ENCODE measurements at places on chromosomes 11 and 22. TPM values are rescaled to one million over a fixed set of nuclear protein-coding genes. Genes with fewer than 3 reads are reported as not detected.

DNA sequence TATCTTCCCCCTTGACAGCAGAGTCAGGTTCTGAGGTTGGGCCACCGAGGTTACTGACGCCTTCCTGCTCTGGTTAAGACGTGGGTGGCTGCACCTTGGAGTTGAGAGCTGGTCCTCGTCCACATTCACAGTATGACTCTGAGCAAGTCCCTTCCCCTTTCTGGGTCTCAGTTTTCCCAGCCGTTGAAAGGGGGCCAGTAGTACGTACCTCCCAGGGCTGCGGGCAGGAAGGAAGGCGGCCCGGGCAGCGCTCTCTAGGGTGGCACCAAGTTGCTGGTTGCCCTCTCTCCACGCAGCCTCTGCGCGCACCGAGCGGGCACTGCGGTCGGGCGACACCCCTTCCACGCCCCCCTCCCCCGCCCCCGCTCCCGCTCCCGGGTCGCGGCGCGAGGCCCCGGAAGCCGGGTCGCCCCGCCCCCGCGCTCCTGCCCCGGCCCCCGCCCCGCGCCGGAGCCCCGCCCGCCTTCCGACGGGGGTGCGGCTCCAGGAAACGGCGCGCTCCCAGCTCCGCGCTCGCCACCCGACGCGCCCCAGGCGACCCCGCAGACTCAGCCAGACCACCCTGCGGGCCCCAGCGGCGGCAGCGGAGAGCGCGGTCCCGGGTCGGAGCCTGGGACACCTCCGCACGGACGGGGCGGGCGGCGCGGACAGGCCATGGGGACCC, at the start of gene EHBP1L1:
Gene EHBP1L1 (plus strand): TSS at position 486 of the 664 bp plus-strand sequence. CDS start 250 bp downstream, outside the sequence.
- H3K4me3 ChIP-seq = peak within 1 kb of the TSS; percentile 84
- H3K36me3 ChIP-seq = no peaks in the 10 kb centered on the region
- no peak for DNase-seq
- H3K27me3 ChIP-seq = peaks cover 38% of the 10 kb centered on the region

DNA sequence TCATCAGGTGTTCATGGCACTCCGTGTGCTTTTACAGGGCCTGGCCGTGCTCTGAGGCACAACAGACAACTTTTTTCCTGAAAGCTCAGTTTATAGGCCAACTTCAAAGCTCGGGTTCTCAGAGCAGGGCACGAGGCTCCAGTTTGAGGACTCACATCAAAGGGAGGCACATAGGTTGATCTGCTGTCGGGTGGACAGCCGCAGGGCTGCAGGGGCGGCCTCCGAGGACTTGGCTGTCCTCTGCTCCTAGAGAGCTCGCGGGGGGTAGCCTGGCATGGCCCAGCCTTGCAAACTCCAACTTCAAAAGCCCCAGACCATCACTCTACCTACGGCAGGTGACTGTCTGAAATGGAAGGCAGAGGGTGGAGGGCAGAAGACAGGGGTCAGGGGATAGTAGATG, 31.6 kb downstream of the C11orf58 start:
- H3K36me3 ChIP-seq = no peaks in the 10 kb centered on the region
- no peak overlapping the region for H3K27ac ChIP-seq
- H3K4me1 ChIP-seq = peaks cover 6% of the 10 kb centered on the region
- no peak overlapping the region for H3K4me3 ChIP-seq

DNA sequence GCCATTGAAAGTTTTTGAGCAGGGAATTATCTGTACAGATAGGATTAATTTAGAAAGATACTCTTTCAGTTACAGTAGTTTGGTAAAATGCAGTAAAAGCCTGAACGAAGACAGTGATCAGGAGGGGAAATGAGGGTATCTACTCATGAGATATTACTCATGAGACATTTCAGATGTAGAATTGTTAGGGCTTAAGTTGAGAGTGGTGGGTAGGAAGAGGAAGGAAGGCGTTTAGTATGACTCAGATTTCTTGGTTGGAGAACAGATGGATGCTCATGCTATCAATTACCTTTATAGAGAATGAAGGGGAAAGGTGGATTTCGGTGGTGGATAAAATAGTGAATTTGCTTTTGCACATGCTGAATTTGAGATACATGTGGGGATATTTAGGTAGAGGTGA, 15.8 kb downstream of the CCDC81 start:
- DNase-seq = no peak
- no peak overlapping the region for H3K4me3 ChIP-seq
- no peaks in the 10 kb centered on the region for H3K27me3 ChIP-seq

GRCh38 chr11:16110886-16111285, 245.5 kb downstream of the SOX6 start:
- H3K36me3 ChIP-seq = peaks cover 2% of the 10 kb centered on the region
- peaks cover 25% of the 10 kb centered on the region for H3K4me1 ChIP-seq
- no peaks in the 10 kb centered on the region for H3K27me3 ChIP-seq
- no peak overlapping the region for H3K27ac ChIP-seq
- H3K4me3 ChIP-seq = 0 out of 2 replicates have a peak overlapping the region, but pooled peaks have one; percentile 13

SLC5A4 gene
- 0.09 TPM for total RNA-seq

C11orf65 gene
- 1.1 TPM for total RNA-seq

DNA sequence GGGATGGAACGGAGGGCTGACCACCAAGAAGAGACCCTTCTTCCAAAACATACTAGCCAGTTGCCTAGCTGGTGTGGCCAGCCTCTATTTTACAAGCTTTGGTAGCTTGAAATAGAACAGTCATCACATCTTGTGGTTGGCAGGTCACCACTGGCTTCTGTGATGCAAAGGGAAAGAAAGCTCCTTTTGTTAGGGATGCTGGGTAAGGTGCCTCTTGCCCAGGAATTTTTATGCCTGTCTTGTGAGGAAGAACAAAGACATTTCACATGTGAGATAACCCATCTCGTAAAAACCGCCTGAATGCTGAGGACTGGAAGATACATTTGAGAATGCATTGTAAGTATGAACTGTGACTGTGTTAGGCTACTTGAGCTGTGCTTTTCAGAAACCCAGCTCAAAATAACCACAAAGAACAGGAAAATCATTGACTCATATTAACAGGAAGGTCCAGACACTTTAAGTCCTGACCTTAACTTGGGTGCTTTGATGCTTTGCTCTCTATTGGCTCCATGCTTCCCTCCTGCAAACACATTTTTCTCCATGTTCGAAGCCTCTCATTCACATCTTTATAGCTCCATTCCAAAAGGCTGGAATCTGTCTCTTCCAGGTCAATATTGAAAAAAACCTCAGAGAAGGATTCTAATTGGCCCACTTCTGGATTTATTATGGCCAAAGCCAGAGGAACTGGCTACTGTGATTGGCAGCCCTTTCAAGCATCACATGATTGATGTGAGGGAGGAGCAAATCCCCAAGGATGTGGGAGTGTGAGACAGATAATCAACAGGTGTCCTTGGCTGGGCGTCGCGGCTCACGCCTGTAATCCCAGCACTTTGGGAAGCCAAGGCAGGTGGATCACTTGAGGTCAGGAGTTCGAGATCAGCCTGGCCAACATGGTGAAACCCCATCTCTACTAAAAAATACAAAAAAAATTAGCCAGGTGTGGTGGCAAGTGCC, 53.9 kb downstream of the MICAL2 start:
- H3K27ac ChIP-seq = no peak overlapping the region
- no peak overlapping the region for H3K4me3 ChIP-seq
- DNase-seq = no peak

- H3K27me3 ChIP-seq = 0 out of 2 replicates have a peak, but pooled peaks cover 2% of the 10 kb centered on the region
- peak overlapping the region; percentile 81 for H3K4me3 ChIP-seq
- peaks cover 26% of the 10 kb centered on the region for H3K4me1 ChIP-seq
- DNase-seq = no peak
- H3K27ac ChIP-seq = peak overlapping the region; percentile 21
- H3K36me3 ChIP-seq = peaks cover 3% of the 10 kb centered on the region
Measured at GRCh38 chr22:35257002-35257320, 332 bp upstream of the HMGXB4 start.

DNA sequence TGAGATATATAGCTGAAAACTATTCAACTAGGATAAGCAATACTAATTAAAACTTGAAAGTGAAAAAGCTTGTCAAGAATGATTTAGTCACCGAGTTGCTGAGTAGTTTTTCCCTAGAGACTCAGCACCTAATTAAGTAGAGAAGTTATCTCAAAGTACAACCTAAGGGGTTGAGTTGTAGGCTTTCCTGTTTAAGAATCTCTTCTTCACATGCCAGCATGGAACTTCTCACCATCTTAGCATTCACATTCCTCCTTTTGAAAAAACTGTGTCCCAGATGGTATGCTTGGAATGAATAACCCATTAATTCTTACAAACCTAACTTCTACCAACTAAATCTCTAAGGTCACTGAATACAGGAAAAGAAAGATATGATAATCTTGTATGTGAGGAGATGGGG, 303.3 kb upstream of the ZC3H12C start:
- H3K27ac ChIP-seq = no peak overlapping the region
- H3K4me1 ChIP-seq = no peaks in the 10 kb centered on the region
- no peaks in the 10 kb centered on the region for H3K36me3 ChIP-seq
- no peak overlapping the region for H3K4me3 ChIP-seq

DNA sequence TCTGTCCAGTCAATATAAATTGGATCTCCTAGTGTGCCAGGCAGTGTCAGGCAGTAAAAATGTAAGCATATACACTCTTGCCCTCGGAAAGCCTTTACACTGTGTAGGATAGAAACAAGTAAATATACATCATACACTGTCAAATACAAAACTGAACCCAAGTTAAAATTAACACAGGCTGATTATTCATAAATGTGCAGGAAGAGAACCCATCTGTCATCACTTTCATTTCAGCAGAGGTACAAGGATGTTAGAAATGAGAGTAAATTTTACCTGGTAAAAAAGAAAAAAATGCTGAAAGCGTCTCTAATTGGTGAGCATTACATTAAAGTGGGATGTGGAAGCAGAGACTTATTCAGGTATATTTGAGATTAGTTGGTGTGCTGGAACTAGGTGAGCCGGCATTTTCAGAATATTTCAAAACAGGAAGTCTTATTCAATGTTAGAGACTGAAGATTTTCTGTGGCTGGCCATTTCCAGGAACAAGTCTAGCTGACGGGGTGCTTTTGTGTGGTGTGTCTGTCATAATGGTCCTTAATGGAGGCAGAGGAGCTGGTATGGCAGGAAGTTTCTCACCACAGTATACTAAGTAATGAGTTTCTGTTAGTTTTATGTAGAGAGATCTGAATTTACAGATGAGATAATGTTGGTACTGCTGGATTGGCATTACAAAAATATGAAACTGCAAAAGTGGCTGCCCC, 192.6 kb downstream of the CASP12 start:
- no peaks in the 10 kb centered on the region for H3K27me3 ChIP-seq
- peaks cover 33% of the 10 kb centered on the region for H3K4me1 ChIP-seq
- H3K4me3 ChIP-seq = no peak overlapping the region
- no peak for DNase-seq

Data from WTC11 (cell line).